ENCODE measurements at places on chromosomes 5 and 9. TPM values are rescaled to one million over a fixed set of nuclear protein-coding genes. Genes with fewer than 3 reads are reported as not detected.

The MEGF10 gene
- 0.14 TPM for total RNA-seq

The SLIT3 gene
- 18.5 TPM for total RNA-seq

The FGF18 gene
- total RNA-seq = not detected

The SAXO1 gene
- total RNA-seq = under 0.01 TPM

The NEURL1B gene
- 0.74 TPM for total RNA-seq

The CDC26 gene
- total RNA-seq = 43.1 TPM

The ALDH1B1 gene
- 26.8 TPM for total RNA-seq
